ENCODE measurements at places on chromosomes 3 and 15.

DNA sequence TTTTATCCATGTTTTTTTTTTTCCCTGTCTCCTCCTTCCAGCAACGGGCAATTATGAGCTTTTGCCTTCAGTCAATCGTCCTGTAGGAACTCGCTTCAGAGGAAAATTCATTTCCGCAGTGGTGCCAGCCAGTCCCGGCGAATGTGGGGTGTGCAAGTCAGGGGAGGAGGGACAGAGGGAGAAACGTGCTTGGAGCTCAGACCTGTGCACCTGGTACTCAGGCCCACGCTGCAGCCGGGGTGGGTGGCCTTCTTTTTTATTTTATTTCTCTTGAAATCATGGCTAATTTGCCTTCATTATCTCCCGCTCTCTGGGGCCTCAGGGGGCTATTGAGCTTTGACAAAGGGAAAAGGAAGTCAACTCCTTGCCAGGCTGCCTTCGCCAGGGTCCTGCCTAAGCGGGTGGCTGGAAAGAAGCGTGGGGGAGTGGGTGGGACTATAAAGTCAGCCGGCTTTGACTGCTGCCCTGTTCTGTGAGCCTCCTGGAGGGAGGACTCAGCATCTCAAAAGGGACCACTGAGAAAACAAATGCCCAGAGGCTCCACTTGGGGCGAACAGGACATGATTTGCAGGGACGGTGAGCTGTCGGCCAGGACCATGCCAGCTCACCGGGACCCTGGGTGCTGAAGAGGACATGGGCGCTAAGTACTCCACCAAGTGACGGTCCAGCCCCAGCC is 5.5 kb downstream of the GRIP2 start:
- no peak for ATAC-seq

DNA sequence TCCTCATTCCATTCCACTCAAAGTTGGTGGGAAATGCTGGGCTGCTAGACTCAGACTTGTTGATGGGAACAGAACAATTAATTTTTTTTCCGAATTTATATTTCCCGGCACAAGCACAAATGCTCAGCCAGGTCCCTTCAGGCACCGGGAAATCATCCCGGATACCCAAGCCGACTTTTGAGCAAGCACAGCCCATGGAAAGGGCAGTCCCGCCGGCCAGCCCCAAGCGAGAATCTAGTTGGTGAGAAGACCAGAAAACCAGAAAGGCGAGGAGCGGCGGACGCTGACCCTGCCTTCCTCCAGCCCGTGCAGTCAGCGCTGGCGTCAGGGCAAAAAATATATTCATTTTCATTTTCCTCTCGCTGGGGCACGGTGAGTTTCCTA is 763 bp upstream of the ZIC4 start:
- no peak for ATAC-seq

GRCh38 chr3:178443634-178444033 is 92.6 kb upstream of the KCNMB2 start:
- no peak for ATAC-seq

DNA sequence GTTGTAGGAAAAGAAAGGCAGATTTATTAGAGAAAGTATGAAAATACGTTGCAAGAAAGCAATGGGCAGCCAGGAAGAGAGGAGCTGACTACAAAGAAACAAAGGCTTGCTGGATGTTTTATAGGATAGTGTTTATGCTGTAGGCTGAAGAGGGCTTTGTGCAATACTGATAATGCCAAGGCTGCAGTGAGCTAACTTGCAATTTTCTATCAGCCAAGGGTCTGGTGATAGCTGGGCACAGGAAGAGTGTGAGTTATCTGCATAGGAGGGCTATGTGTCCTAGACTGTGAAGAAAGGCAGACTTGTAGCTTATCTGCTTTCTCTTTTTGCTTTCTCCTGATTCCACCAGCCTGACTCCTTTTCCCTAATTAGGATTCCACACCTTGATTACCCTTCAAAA is 51.3 kb upstream of the OSBPL11 start:
- no peak for ATAC-seq

DNA sequence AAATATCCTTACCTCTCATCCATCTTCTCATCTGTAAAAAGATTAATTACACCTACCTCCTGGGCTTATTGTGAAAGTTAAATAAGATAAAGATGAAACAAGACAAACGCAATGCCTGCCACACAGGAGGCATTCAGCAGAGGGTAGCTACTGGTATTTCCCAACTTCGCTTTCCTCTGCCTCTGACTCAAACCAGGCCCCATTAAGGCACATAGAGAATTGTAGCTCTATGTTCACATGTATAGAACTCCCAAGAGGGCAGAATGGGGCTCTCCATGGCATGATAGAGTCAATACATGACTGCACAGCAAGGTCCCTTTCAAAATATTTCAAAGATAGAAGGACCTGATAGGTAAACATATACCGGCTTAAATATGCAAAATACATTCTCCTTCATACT is 1.4 kb downstream of the LYSMD2 start:
- peak; percentile 73 for ATAC-seq
